ENCODE measurements at places on chromosomes 3 and 15. TPM values are rescaled to one million over a fixed set of nuclear protein-coding genes. Genes with fewer than 3 reads are reported as not detected.

DNA sequence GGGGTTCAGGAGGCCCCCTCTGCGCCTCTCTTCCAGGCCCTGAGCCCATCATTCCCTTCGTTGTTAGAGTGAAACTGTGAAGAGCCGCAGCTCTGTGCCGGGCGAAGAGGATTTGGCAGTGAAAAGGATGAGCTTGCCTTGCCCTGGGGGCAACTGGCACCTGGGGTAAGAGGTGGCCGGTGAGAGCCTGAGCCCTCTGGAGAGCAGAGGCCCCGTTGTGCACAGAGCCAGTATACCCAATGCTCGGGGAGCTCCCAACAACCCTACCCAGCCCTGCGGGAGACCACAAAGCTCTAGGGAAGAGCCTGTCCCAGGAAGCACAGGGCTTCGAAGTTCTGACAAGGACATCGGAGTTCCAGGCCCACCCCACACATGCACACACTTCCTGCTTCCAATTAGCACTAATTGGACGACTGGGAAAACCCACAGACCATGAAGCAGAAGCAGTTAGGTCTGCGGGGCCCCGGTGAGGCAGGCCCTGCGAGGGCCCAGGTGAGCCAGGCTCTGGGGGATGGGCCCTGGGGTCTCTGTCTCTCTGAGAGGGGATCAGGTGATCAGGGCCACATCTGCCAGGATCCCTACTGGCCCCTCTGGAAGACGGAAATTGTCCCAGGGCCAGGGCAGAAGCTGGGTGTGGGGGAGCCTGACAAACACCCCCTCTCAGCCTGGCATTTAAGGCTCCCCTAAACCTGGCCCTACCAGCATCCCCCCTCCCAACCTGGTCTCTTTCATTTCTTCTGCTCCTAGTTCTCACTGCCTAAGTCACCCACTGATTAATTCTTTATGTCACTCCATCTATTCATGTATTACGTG lies 27.9 kb upstream of the SFMBT1 start:
- H3K27me3 ChIP-seq: no peaks in the 10 kb centered on the region
- no peaks in the 10 kb centered on the region for H3K4me1 ChIP-seq
- H3K4me3 ChIP-seq: peak overlapping the region; percentile 62
- peak overlapping the region; percentile 51 for H3K27ac ChIP-seq
- no peaks in the 10 kb centered on the region for H3K36me3 ChIP-seq

DNA sequence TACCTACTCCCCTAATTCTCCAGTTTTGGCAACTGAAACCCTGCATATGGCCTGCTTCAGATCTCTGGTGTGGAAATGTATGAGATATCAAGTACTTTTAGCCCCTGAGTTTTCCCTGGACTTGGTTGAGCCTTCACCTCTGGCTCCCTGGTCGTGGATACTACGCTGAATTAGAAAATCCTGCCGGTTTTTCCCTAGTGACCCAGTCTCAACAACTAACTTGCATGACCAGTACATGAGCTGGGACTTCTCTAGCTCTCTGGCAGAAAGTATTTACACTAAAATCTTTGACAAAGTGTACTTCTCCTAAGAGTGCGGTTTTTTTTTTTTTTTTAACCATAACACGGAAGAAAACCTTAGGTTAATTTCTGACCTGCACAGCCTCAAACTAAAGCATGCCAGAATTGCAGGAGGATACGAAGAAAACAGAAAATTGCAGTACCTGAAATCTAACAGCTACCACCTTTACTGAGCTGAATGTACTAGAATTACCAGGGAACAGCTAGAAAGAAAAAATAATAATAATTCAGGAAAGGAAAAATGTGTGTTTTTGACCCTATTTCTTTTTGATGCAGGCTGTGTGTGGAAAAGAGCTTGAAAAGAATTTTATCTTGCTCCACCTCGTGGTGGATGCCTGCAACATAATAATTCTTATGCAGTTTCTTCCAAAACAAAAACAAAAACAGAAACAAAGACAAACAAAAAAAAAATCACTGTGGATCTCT lies 165.6 kb downstream of the GMNC start:
- H3K27ac ChIP-seq: no peak overlapping the region
- H3K36me3 ChIP-seq: no peaks in the 10 kb centered on the region
- H3K27me3 ChIP-seq: no peaks in the 10 kb centered on the region

- DNase-seq: no peak
- no peaks in the 10 kb centered on the region for H3K4me1 ChIP-seq
- no peaks in the 10 kb centered on the region for H3K36me3 ChIP-seq
- H3K27ac ChIP-seq: no peak overlapping the region
Measured at GRCh38 chr15:76815421-76815820, 89.7 kb downstream of the SCAPER start.

DNA sequence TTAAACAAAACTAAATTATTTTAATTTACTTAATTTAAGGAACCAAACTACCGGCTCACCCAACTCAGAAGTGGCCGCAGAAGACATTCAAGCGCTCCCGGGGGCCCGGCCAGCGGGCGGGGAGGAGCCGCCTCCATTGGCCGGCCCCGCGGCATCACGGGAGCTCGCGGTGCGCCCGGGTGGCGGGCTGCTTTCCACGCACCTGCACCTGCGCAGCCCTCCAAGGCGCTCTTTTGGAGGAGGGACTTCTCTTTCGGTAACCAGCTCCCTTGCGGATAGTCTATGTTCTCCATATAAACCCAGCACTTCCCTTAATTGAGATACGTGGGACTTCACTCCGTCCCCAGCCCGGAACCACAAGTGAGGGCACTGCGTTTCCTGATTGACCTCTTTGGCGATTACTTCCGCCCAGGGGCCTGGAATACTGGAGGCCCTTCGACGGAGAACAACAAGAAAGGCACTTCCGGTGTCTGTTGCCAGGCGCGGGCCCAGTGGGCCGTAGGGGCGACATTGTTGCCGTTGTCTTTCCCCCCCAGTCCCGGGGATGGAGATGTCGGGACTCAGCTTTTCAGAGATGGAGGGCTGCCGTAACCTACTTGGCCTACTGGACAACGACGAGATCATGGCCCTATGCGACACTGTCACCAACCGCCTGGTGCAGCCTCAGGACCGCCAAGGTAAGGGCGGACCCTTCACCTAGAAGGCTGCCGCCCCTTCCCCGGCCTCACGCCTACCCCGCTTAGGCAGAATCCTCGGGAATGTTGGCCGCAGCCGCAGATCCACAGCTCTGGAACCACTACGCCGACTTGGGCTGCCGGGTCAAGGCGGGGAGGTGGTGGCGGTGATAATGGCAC lies at the start of gene C3orf38:
Gene C3orf38 (plus strand): TSS at position 451 of the 854 bp plus-strand sequence. CDS start 94 bp downstream, at position 545.
- H3K4me1 ChIP-seq: peaks cover 31% of the 10 kb centered on the region
- H3K36me3 ChIP-seq: peaks cover 11% of the 10 kb centered on the region
- peak; percentile 90 for DNase-seq
- H3K4me3 ChIP-seq: peak within 1 kb of the TSS; percentile 75

GRCh38 chr3:113828600-113828999 lies 10.0 kb upstream of the GRAMD1C start:
- no peak for DNase-seq
- H3K4me1 ChIP-seq: no peaks in the 10 kb centered on the region
- H3K27ac ChIP-seq: no peak overlapping the region
- no peak overlapping the region for H3K4me3 ChIP-seq

DNA sequence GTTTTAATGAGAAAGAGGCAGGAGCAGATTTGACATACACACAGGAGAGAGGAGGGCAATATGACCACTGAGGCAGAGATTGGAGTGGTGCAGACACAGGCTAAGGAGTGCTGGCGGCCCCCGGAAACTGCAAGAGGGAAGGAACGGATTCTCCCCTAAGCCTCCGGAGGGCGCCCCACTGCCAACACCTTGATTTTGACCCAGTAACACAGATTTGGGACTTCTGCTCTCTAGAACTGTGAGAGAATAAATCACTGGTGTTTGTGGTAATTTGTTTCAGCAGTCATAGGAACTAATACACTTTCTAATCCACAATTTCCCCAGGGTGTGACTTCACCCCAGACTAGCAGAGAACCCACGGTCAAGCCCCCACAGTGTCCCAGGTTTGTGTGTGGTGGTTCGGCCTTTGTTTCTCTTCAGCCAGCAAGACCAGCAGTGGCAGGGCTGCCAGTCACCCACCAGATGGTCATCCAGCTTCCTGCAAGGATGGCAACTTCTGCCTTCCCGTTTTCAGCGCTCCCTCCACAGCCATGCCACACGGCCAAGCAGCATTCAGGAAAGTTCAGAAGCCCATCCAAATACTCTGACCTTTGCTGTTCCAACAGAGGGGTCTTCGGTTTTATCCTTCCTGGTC lies 23.6 kb upstream of the TSPAN3 start:
- no peak for DNase-seq
- no peak overlapping the region for H3K27ac ChIP-seq
- H3K36me3 ChIP-seq: no peaks in the 10 kb centered on the region
- H3K4me1 ChIP-seq: no peaks in the 10 kb centered on the region
- no peak overlapping the region for H3K4me3 ChIP-seq

DNA sequence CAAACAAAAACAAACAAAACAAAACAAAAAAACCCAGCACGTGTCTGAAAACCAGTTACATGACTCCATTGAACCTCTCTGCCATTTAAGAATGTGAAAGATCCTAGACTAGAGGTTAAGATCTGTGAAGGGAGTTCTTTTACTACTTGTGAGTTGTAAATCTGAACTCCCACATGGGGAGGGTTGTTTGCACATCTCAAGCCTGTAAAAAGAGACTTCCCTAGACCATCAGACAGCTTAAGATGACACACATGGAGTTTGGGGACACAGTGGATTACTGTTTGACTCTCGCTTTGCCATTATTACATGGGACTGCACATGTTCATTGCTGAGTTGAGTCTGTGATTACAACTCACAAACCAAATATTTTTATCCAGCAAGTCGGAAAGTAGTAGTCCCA lies 171.5 kb downstream of the SLC9A9 start:
- H3K4me3 ChIP-seq: no peak overlapping the region
- no peaks in the 10 kb centered on the region for H3K36me3 ChIP-seq
- DNase-seq: no peak
- no peaks in the 10 kb centered on the region for H3K27me3 ChIP-seq
- no peak overlapping the region for H3K27ac ChIP-seq

DNA sequence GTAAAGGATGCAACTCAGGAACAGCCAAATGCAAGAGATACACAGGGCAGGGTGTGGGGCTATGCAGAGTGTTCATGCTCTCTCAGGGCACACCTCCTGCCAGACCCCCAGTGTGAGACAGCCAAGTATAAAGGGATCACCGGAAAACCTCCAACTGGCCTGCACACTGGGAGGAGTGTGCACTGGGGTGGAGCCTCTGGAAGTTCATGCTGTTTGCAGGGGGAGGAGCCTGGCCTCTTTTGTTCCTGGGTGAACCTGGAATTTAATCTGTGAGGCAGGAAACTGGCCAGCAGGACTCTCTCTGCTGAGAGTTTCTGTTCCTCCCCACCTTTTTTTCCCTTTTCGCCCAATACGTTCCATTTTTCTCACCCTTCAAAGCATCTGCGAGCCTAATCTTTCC lies 204.1 kb downstream of the WNT5A start:
- no peaks in the 10 kb centered on the region for H3K36me3 ChIP-seq
- H3K4me1 ChIP-seq: no peaks in the 10 kb centered on the region
- H3K27ac ChIP-seq: no peak overlapping the region
- DNase-seq: no peak
- H3K27me3 ChIP-seq: no peaks in the 10 kb centered on the region

DNA sequence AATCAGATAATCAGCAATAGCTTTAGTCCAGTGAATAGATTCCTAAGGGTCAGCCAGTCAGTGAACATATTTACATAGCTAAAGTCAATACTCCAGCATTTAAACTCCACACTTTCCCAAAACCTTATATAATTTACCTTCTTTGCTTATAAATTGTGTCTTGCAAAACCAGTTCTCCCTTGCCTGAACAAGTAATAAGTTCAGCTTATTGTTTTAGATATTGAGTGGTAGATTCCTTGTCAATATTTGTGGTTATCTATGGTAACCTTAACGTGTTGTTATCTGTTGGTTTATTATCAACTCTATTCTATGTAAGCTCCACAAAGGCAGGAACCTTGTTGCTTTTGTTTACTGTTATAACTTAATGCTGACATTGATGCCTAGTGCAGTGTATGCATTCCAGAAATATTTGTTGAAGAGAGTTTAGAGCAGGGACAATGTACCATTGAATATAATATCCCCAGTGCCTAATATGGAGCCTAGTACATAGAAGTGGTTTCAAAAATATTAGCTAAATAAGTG lies 24.0 kb downstream of the PLSCR5 start:
- no peak overlapping the region for H3K4me3 ChIP-seq
- no peaks in the 10 kb centered on the region for H3K4me1 ChIP-seq
- no peaks in the 10 kb centered on the region for H3K36me3 ChIP-seq
- no peak for DNase-seq

GRCh38 chr15:34889476-34889875 lies 80.1 kb downstream of the AQR start:
- H3K27me3 ChIP-seq: no peaks in the 10 kb centered on the region
- no peak overlapping the region for H3K4me3 ChIP-seq
- DNase-seq: no peak
- H3K4me1 ChIP-seq: no peaks in the 10 kb centered on the region

DNA sequence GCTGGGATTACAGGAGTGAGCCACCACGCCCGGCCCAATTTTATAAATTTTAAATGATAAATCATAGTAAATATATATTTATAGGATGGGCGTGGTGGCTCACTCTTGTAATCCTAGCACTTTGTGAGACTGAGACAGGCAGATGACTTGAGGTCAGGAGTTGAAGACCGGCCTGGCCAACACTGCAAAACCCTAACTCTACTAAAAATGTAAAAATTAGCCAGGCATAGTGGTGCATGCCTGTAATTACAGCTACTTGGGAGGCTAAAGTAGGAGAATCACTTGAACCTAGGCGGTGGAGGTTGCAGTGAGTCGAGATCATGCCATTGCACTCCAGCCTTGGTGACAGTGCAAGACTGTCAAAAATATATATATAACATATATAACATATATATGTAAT lies 26.4 kb downstream of the MFN1 start:
- peaks cover 40% of the 10 kb centered on the region for H3K36me3 ChIP-seq
- DNase-seq: no peak
- H3K27ac ChIP-seq: no peak overlapping the region

Gene RRP9
- total RNA-seq: 6.3 TPM

Gene ANKUB1
- total RNA-seq: not detected

Gene CNTN6
- 0.28 TPM for total RNA-seq

Gene FYCO1
- total RNA-seq: 116 TPM

Gene CTXN2
- total RNA-seq: not detected

Gene ARHGEF26
- total RNA-seq: 8.1 TPM

Gene AQP9
- 1.1 TPM for total RNA-seq
